ENCODE measurements at places on chromosomes 11 and 22. TPM values are rescaled to one million over a fixed set of nuclear protein-coding genes. Genes with fewer than 3 reads are reported as not detected.

The SCUBE2 gene
- total RNA-seq = 42.1 TPM

GRCh38 chr22:40178417-40179409 lies 988 bp downstream of the TNRC6B start:
- DNase-seq = peak; percentile 79

DNA sequence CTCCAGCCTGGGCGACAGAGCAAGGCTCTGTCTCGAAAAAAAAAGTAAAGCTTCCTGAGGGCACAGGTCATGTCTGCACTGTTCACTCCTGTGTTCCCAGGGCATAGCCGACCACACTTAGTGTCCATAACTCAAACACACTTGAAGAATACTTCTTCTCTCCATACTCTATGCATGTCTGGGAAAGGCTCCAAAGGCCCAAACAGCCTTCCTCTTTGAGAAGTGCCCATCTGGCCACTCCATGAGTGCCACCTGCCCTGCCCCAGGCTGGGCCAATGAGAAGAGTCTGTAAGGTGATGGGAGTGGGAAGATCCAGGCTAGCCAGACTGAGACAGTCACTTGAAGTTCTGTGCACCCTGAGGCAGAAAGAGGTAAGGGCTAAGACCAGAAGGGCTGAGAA lies 24.7 kb downstream of the DGCR2 start:
- no peak for DNase-seq

- DNase-seq = no peak
Observed at GRCh38 chr11:40514124-40514523, 945.3 kb downstream of the LRRC4C start.

GRCh38 chr11:86486261-86487030 lies 111.8 kb downstream of the CCDC81 start:
- DNase-seq = no peak

DNA sequence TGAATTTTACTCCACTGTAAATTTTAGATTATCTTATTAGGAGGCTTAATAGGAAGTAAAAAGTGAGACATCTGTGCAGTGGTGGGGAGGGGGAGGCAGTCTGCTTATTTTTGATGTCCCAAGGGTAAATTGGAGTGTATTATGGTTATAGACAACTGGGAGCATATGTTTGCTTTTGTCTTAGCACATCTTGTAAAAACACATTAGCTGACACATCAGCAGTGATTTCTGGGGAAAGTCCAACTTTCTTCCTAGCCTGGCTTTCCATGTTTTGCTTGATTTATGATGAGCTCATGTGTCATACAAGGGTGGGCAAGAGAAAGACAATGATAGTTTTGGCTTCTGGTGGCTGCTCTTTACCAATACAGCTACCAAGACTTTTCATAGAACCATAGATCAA lies 4.0 kb downstream of the ANO3 start:
- DNase-seq = no peak

DNA sequence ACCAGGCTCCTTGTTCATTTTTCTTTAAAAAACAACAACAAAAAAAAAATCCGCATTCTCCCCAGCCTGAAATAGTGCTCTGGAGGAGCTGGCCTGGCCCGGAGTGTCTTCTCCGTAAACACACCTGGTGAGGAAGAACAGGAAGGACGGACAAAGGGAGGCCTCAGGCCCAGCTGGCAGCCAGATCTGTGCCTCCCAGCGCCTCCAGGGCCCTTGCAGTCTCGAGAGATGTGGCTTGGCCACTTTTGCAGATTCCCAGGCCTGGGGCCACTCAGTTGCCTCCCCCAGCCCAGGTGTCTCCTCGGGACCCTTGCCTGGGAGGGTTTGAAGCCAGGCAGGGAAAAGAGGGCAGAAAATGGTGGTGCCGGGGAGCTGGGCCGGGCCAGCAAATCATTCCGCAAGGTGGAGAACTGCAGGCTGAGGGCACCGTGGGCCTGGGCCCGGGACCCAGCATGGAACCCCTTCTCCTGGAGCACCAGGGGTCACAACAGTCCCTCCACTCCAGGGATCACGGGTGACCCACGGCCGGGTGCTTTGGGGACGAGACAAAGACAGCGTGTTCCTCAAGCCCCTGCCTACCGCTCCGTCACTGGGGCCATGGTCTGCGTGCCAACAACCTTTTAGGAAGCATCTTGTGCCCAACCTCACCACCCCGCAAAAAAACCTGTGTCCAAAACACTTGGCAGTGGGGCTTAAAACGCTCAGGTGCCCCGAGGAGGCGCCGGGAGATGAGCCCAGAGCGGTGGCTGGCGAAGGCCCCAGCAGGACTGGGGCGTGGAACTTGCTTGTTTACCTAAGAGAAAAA lies 67.1 kb upstream of the WNT7B start:
- DNase-seq = no peak

Measured in neural progenitor cell (in vitro differentiated cells).